ENCODE measurements at places on chromosomes 16 and 17. TPM values are rescaled to one million over a fixed set of nuclear protein-coding genes. Genes with fewer than 3 reads are reported as not detected.

DNA sequence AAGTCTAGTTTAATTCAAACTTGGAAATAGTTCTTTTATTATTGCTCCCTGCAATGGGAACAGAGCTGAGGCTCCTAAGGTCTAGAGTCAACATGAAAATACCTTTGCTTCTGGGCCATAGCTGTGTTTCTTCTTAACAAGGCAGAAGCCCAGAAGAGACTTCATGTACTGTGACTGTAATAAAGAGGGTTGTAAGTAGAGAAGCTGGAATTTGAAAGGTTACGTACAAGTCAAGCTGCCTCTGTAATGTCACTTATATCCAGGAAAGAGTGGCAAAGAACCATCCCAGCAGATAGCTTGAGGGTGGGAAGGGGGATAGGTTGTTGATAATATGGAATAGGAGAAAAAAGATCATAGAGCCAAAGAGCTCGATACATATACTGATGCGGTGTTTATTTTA lies 248.6 kb downstream of the WWOX start:
- DNase-seq: peak; percentile 57

- DNase-seq: no peak
These were observed 1.2 kb downstream of the ZACN start for GRCh38 chr17:76079956-76080767.

GRCh38 chr17:48678141-48678971 lies 44.0 kb downstream of the PRAC1 start:
- DNase-seq: peak; percentile 56

- DNase-seq: no peak
These were observed 22.0 kb downstream of the OR3A1 start for GRCh38 chr17:3276126-3276525.

- no peak for DNase-seq
These were observed 60.9 kb downstream of the NKD1 start for GRCh38 chr16:50609049-50609448.

DNA sequence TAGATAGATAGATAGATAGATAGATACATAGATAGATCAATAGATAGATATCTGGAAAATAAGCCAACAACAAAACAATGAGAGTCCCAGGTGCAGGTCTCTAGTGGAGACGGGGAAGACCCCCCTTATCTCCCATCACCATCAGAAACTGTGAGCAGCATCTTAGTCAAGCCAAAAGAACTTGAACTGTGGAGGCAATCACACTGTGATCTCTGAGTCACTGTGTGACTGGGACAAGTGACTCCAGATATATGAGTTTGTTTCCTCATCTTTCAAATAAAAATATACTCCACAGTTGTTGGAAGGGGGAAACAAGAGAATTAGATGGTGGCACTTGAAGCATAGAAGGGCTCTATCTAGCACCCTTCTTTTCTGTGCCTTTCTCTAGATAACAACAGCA lies 42.1 kb downstream of the NOG start:
- no peak for DNase-seq

DNA sequence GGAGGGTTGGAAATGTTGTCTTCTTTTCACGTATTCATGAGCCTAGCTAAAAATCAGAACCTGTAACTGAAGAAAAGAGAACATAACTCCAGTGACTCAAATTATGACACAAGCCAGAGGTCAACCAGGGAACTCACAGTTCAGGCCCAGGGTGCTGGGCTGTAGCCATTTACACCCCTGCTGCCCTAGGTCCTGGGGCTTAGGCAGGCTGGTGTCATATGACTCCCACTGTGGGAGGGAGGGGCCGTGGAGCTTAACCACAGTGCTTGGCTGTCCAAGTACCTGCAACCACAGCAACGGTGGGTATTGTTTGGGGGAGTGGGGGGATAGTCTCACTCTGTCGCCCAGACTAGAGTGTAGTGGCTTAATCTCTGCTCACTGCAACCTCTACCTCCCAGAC lies 71.1 kb upstream of the AMZ2 start:
- DNase-seq: no peak

GRCh38 chr17:11720816-11721215 lies 122.5 kb downstream of the DNAH9 start:
- no peak for DNase-seq

DNA sequence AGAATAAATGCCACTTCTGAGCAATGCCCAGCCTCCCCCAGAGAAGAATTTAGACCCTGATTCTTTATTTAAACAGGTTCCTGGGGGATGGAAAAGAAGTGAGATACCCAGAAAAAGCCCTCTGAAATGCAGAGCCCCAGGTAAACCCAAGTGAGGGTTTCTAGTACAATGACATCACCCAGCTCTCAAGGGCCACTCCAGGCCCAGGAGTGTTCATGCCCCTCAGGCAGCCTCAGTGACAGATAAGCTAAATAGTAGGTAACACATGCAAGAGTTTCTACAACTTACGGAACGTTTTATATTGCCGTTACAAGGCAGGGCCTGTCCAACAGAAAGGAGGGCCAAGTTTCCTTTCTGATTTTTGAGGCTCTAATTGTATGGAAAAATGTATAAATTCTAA lies 683.7 kb upstream of the SALL1 start:
- no peak for DNase-seq

DNA sequence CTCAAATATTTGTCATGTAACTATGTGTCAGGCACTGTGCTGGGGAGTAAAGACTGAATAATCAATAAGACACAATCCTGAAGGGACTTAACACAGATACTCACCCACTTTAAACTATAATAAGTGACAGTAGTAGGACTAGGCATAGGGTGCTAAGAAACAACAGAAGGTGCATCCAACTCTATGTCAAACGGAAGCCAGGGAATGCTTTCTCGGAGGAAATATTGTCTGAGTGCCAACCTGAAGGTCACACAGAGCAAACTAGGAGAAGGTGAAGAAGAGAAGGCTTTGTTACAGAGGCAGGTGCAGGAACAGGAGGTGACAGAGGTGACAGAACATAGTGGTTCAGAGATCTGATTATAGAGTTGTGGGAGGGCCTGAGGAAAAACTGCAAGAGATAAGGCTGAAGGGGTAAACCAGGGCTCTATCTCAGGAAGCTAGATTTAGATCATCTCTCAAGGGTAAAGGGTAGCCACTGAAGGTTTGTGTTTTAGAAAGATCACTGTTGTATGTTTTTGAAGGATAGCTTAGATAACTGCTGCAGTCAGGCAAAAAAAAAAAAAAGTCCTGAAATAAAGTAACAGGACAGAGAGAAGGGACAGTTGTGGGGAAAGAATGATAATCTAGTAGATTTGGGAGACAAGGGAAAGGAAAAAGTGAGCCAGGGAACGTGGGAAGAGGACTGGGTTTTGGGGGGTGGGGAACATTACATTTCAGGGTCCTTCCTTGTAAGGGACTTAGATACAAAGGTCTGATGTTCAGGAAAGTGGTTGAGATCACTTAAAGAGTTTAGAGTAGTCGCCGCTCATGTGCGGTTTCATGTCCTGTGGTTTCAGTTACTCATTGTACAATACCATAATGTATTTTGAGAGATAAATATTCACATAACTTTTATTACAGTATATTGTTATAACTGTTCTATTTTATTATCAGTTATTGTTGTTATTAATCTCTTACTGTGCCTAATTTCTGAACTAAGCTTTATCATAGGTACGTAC lies 85.6 kb upstream of the NETO2 start:
- DNase-seq: no peak

GRCh38 chr17:7824021-7824924 lies 9.7 kb upstream of the KDM6B start:
- no peak for DNase-seq

ACE gene
- 23.6 TPM for polyA plus RNA-seq

G6PC1 gene
- 8.6 TPM for polyA plus RNA-seq

KANSL1 gene
- polyA plus RNA-seq: 75.6 TPM

TP53TG3B gene
- polyA plus RNA-seq: not detected

TMEM114 gene
- 0.18 TPM for polyA plus RNA-seq

ALOX15B gene
- 1.2 TPM for polyA plus RNA-seq

ADAMTS18 gene
- 3.9 TPM for polyA plus RNA-seq

GAN gene
- 3.5 TPM for polyA plus RNA-seq

TBC1D3E gene
- polyA plus RNA-seq: not detected
